D721Med (cell line): ENCODE measurements at places on chromosomes 16 and 17.

DNA sequence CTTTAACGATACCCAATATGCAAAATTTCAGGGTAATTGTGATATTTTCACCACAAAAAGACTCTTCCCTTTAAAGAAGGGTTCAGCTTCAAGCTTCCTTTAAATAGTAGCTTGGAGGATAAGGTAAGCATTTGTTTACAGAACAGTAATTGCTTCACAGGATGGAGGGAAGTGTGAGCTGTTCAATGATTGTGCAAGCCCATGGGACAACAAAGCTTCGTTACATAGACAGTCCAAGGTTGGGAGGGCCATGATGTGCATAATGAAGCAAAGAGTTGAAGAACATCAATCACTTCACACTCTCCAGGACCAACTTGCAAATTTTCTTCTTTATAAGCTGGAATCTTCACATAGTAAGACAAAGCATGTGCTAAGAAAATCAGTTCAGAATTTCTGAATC, 145.0 kb upstream of the ASIC2 start:
- no peak for DNase-seq

- no peak for DNase-seq
Measured at GRCh38 chr16:11596572-11597226, 10.0 kb upstream of the LITAF start.

GRCh38 chr17:34291721-34292348, 6.3 kb downstream of the CCL11 start:
- DNase-seq, result no peak

- no peak for DNase-seq
Measured at GRCh38 chr17:43897831-43898230, 9.5 kb downstream of the MPP2 start.

GRCh38 chr17:73436954-73437353, 125.2 kb upstream of the CDC42EP4 start:
- DNase-seq, result no peak

DNA sequence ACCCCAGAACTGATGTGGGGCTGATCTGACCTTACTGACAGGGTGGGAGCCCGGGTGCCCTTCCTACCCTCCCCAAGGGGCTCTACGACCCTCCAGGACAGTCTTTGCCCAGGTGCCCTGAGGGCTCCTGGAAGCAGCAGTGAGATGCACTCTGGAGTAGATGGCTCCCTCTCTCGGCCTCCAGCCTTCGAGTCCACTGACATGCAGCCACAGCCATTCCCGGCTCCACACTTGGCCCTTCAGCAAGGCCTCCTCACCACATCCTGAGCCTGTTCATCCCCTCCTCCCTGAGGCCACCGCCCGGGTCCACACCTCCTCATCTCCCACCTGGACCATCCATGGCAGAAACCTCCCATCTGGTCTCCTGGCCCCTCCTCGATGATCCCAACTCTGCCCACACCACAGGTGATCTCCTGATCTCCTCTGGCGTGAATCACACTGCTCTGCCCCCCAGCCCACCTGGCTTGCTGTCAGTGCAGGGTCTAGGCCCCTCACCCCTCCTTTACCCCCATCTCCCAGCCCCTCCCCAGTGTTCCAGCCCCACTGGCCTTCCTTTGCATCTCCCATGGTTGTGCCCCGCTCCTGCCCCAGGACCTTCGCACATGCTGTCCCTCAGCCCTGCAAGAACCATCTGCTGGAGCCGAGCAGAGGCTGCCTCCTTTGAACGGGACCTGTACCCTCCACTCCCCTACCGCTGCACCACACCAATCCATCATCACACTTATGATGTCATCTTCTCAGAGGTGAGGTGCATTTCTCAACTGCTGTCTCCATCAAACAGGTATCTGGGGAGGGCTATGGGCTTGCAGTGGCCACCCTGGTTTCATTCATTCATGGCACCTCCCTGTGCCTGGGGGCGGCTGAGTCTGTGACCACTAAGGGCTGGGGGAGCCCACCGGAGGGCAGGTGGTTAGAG, 44.7 kb downstream of the SOCS1 start:
- no peak for DNase-seq

- no peak for DNase-seq
Measured at GRCh38 chr17:5817475-5818395, 233.4 kb upstream of the NLRP1 start.
